ENCODE measurements at places on chromosomes 2 and 18.

DNA sequence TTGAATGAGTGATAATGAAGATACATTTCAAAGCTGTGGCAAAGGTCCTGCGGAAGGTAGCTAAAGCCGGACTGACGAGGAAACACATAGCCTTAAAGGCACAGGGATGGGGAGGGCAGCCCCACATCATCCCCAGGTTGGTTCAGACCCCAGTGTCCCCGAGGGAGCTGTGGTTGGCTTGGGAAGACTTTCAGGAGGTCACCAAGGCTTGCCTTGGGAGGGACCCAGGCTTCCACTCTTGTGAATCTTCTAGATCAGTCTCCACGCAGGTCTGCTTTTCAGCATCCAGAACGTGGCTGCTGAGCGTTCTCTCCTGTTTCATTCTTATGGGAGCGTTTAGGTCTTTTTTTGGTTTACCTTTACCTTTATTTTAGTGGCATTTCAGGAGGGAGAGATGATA lies 16.8 kb downstream of the KIF1A start:
- no peak for DNase-seq

DNA sequence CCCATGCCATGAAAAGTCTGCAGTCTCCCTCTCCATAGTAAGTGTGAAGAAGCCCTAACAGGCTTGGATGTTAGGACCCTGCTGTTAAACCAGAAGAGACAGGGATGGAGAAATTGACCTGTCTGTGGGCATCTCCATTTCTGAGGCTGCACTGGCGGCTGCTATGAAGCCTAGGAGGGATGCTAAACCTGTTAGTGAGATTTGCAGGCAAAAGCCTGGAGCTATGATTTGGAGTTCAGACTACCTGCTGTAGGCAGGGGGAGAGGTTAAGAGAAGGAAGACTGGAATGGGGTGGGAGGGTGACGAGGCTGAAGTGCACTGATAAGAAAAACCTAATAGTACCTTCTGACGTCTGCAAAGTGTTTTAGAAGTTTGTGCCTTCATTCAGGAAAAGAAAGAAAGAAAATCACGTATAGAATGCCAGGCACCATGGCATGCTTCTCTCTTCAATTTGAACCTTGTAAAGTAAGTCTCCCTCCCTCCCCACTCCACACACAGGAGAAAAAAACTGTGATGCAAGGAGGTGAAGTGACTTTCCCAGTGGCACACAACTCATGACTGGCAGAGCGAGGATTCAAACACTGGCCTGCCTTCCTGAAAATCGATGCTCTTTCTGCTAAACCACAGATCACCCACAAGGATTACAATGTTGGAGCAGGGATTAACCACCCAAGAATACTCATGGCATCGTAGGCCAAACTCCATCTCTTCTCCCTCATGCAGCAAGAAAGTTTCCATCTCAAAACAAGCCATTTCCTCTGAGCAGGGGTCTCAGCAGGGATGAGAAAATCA lies 98.5 kb upstream of the PKDCC start:
- no peak for DNase-seq

- no peak for DNase-seq
These were observed 9.1 kb downstream of the TNP1 start for GRCh38 chr2:216850665-216851322.

- no peak for DNase-seq
These were observed 44.2 kb upstream of the PPM1B start for GRCh38 chr2:44124500-44124899.

DNA sequence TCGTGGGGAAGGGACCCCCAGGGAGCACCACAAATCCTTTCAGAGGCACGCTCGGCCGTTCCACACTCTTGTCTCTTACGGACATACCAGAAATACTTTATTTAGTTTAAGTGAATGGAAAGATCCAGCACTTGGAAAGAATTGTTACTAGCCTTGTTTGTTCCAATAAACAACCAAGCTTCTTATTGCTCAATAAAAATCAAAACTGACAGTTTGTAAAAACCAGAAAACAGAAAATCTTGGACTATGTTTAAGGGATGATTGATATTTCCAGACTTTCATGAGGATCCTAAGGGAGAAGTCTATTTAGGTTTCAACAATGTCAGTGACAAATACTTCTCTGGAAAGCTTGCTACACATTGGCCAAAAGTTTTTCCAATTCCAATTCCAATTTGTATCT lies 31.6 kb upstream of the CCBE1 start:
- DNase-seq: no peak

DNA sequence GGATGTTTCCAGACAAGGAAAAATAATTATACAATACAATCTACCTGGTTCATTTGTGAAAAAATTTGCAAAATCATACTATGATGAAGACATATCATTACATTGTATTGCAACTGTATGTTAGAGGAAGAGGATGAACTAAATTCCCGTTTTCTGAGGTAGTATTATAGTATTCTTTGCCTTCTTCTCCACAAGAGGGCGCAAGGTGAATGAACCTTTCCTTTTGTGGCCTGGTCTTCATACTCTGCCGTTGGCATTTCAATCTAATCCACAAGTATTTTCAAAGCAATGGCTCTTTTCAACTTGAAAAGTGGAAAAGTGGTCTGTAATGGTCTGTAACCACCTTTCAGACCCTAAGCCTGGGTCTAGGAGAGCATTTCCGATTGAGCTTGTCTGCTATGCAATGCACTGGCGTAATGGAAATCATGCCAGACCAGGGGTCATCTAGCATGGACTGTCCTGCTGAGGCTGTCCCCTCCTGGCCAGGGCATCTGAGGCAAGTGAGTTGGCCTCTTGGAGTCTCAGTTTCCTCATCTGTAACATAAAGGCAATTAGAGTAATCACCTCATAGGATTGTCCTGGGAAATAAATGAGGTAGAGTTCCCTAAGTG lies 30.8 kb upstream of the ZNF396 start:
- peak; percentile 28 for DNase-seq

- DNase-seq: no peak
These were observed 48.2 kb downstream of the AGAP1 start for GRCh38 chr2:235541838-235542549.

GRCh38 chr2:156472686-156473085 lies 36.5 kb downstream of the GPD2 start:
- no peak for DNase-seq

Data from T-helper 17 cell (primary cell).